Upper lobe of left lung (tissue), 6 donors: ENCODE measurements at places on chromosomes 5 and 9.
A peak's percentile ranks its signal among the peaks of the same experiment; 100 is the strongest.

DNA sequence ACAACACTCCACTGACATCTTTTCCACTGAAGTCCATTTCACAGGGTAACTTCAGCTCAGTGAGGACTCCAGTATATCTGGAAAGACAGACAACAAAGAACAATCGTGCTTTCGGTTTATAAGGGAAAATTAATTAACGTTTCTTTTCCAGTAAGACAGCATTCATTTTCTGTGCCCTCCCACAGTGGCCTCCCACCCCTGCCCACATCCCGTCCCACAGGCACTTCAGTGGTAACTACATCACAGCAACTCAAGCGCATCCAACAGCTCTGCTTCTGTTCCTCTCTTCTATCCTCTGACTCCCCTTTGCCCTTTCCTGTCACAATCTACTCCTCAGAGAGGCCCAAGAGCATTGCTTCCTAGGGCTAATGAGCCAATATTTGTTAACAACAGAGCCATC, 40.3 kb downstream of the GLDC start:
- DNase-seq = no peak

- no peak for DNase-seq
Observed at GRCh38 chr5:59279979-59280378, 613.5 kb downstream of the PDE4D start.

GRCh38 chr5:38607930-38608564, 51.6 kb upstream of the LIFR start:
- peak; percentile 25 for DNase-seq

GRCh38 chr5:15584528-15584927, 84.5 kb downstream of the FBXL7 start:
- no peak for DNase-seq

- no peak for DNase-seq
Observed at GRCh38 chr9:33908749-33909148, 91.8 kb downstream of the UBE2R2 start.

DNA sequence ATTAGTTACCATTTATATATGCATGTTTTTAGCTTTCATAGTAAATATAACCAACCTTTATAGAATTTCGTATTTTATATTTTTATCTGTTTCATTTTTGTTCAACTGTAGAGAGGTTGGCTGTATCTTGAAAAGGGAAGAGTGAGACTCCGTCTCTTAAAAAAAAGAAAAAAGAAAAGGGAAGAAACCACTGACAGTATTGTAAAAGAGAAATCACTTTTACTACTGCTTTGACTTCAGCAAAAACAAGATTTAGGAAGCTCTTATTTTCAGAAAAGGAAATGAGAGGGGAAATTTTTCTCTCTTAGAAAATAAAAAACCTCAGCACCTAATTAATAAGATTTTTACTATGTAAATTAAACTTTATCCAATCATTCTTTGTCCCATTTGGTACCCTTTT, 14.4 kb downstream of the POLK start:
- DNase-seq = no peak

- no peak for DNase-seq
Observed at GRCh38 chr5:36844305-36844704, 32.3 kb upstream of the NIPBL start.

GRCh38 chr5:4570047-4570995, 569.8 kb upstream of the ADAMTS16 start:
- DNase-seq = no peak

- no peak for DNase-seq
Observed at GRCh38 chr5:119302916-119303897, 52.6 kb upstream of the TNFAIP8 start.

- no peak for DNase-seq
Observed at GRCh38 chr5:59095480-59095879, 512.6 kb downstream of the RAB3C start.

- no peak for DNase-seq
Observed at GRCh38 chr9:4106081-4106759, 193.6 kb downstream of the GLIS3 start.

- no peak for DNase-seq
Observed at GRCh38 chr9:69170231-69170630, 3.8 kb upstream of the TJP2 start.

DNA sequence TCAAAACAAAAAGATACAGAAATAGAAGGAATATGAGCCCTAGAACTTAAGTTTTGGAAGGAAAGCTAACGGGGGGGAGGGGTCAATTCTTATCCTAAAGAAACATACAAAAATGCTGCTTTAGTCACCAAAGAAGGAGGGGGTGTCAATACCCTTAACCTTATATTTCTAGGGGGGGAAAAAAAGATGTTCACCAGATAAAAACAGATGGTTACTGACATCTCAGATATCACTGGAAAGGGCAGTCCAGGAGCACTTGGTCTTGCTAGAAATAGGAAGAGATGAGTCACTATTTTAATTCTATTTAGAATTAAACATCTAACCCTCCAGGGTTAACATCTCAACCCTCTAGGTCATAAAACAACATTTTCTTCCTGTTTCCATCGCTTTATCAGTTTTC, 1.7 kb downstream of the DIAPH1 start:
- DNase-seq = no peak

- no peak for DNase-seq
Observed at GRCh38 chr9:81473708-81474107, 215.6 kb downstream of the TLE1 start.

DNA sequence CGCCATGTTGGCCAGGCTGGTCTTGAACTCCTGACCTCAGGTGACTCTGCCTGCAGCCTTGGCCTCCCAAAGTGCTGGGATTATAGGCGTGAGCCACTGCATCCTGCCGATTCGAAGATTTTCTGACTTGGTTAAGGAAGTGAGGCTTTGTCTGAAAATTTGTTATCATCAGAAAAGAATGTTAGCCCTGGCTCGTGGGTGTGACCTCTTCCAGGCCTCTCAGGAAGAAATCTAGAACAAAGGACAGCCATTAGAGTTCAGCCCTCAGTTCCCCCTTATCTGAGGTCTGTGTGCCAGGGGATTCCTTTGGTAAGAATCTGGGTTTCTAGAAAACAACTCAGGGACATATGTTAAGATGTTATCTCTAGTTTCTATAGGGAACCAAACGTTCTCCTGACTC, 6.2 kb downstream of the OR2S2 start:
- DNase-seq = no peak

GRCh38 chr5:110108520-110108919, 418.8 kb downstream of the MAN2A1 start:
- DNase-seq = no peak

DNA sequence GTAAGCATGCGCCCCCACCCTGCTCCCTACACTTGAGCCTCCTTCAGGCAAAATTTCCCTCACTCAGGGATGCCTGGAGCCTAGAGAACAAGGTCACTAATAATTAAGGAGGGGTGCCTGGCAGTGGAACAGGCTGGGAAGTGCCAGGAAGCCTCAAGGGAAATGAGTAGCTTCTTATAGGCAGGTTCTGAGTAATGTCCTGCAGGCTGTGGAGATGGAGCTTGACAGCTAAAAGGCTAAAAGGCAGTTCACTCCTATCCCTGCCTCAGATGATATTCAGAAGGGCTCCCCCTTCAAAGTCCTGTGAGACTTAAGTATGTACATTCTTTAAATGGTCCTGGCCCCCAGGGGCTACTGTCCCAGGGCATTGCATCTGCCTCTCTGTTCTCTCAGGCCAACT, 65.5 kb upstream of the SMIM32 start:
- DNase-seq = no peak

- no peak for DNase-seq
Observed at GRCh38 chr5:154461531-154461930, 15.7 kb downstream of the SAP30L start.

DNA sequence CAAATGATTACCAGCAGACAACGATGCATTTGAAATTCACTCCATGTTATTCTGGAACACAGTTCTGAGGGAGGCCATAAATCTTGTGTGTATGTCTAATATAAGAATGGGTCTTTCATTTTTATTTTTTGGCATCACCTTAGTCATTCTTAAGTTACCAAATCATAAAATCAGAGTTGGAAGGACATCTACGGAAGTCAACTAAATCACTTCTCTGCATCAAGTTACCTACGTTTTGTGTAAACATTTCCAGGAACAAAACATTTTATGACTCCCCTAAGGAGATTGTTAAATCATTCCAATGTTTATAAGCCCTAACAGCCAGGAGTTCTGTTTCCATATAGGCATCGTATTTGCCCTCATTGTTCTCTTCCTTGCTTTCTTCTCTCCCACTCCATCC, 378.2 kb downstream of the FAM170A start:
- DNase-seq = no peak

GRCh38 chr5:112534611-112535255, 115.7 kb upstream of the EPB41L4A start:
- no peak for DNase-seq

GRCh38 chr5:168408561-168409305, 77.5 kb upstream of the RARS1 start:
- no peak for DNase-seq

DNA sequence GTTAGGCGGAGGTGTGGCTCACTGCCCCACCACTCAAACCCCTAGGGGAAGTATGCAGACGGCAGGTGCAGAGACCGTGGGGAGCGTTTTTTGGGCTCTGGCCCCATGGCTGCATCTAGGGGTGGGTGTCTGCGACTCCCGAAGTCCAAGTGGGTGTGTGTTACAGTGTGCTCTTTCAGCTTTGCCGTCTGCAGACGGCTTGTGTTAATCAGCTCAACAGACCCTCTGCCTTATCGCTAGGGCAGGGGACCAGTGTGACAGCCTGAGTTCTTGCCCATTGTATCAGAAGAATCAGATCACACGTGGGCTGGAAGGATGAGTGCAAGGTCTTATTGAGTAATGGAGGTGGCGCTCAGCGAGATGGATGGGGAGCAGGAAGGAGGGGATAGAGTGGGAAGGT, 162.8 kb downstream of the ENC1 start:
- DNase-seq = no peak
